Ovary (tissue), 10 donors: ENCODE measurements at places on chromosomes 5 and 9. TPM values are rescaled to one million over a fixed set of nuclear protein-coding genes. Genes with fewer than 3 reads are reported as not detected.

FAM169A gene
- 13.4 TPM for total RNA-seq

GRCh38 chr5:62281411-62281810, 24.6 kb upstream of the KIF2A start:
- no peak overlapping the region for H3K27ac ChIP-seq
- no peak for DNase-seq

GRCh38 chr9:86943201-86944113, 3.8 kb downstream of the GAS1 start:
- H3K4me3 ChIP-seq: peak overlapping the region; percentile 65
- no peaks in the 10 kb centered on the region for H3K4me1 ChIP-seq
- no peak for DNase-seq
- no peaks in the 10 kb centered on the region for H3K27me3 ChIP-seq
- no peaks in the 10 kb centered on the region for H3K36me3 ChIP-seq
- H3K27ac ChIP-seq: peak overlapping the region; percentile 18

TMEM8B gene
- 38.5 TPM for total RNA-seq

DNA sequence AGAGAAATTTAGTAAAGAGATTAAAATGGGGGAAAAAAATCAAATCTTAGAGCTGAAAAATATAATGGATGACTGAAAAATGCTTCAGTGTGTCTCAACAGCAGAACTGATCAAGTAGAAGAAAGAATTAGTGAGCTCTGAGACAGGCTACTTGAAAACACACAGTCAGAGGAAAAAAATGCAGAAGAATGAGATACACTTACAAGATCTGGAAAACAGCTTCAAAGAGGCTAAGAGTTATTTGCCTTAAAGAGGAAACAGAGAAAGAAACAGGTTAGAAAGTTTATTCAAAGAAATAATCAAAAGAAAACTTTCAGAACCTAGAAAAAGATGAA, 70.5 kb upstream of the OR2K2 start:
- H3K36me3 ChIP-seq: no peaks in the 10 kb centered on the region
- H3K27ac ChIP-seq: no peak overlapping the region
- H3K27me3 ChIP-seq: no peaks in the 10 kb centered on the region
- H3K4me1 ChIP-seq: no peaks in the 10 kb centered on the region

GRCh38 chr5:39547553-39548154, 122.9 kb upstream of the DAB2 start:
- no peaks in the 10 kb centered on the region for H3K27me3 ChIP-seq
- no peak for DNase-seq
- no peak overlapping the region for H3K4me3 ChIP-seq
- no peaks in the 10 kb centered on the region for H3K36me3 ChIP-seq
- no peak overlapping the region for H3K27ac ChIP-seq

- H3K36me3 ChIP-seq: no peaks in the 10 kb centered on the region
- no peak overlapping the region for H3K27ac ChIP-seq
- H3K27me3 ChIP-seq: no peaks in the 10 kb centered on the region
Measured at GRCh38 chr5:33494466-33494865, 53.7 kb downstream of the TARS1 start.

SLC36A3 gene
- not detected for total RNA-seq

C5orf34 gene
- 0.61 TPM for total RNA-seq

- DNase-seq: no peak
- no peak overlapping the region for H3K27ac ChIP-seq
- no peak overlapping the region for H3K4me3 ChIP-seq
- H3K36me3 ChIP-seq: no peaks in the 10 kb centered on the region
- H3K27me3 ChIP-seq: no peaks in the 10 kb centered on the region
Measured at GRCh38 chr5:65986050-65986451, 59.7 kb downstream of the ERBIN start.
